Motor neuron (in vitro differentiated cells): ENCODE measurements at places on chromosomes 4 and X. TPM values are rescaled to one million over a fixed set of nuclear protein-coding genes. Genes with fewer than 3 reads are reported as not detected.

- ATAC-seq = peak; percentile 68
Observed at GRCh38 chr4:42560467-42560861, 96.4 kb downstream of the ATP8A1 start.

The GJB1 gene
- not detected in 2 replicates for total RNA-seq

The PTTG2 gene
- not detected in 2 replicates for total RNA-seq

The ARHGAP10 gene
- total RNA-seq = 14.7 and 16.5 TPM in 2 replicates

The SMPX gene
- not detected in 2 replicates for total RNA-seq

The PABPC1L2A gene
- 1.6 and 1.8 TPM in 2 replicates for total RNA-seq

DNA sequence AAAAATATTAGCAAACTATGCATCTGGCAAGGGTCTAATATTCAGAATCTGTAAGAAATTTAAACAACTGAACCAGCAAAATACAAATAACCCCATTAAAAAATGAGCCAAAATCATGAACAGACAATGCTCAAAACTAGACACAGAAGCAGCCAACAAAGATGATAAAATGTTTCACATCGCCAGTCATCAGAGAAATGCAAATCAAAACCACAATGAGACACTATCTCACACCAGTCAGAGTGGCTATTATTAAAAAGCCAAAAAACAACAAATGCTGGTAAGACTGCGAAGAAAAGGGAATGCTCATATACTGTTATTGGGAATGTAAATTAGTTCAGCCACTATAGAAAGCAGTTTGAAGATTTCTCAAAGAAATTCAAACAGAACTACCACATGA is 201.3 kb upstream of the CPEB2 start:
- ATAC-seq = no peak

DNA sequence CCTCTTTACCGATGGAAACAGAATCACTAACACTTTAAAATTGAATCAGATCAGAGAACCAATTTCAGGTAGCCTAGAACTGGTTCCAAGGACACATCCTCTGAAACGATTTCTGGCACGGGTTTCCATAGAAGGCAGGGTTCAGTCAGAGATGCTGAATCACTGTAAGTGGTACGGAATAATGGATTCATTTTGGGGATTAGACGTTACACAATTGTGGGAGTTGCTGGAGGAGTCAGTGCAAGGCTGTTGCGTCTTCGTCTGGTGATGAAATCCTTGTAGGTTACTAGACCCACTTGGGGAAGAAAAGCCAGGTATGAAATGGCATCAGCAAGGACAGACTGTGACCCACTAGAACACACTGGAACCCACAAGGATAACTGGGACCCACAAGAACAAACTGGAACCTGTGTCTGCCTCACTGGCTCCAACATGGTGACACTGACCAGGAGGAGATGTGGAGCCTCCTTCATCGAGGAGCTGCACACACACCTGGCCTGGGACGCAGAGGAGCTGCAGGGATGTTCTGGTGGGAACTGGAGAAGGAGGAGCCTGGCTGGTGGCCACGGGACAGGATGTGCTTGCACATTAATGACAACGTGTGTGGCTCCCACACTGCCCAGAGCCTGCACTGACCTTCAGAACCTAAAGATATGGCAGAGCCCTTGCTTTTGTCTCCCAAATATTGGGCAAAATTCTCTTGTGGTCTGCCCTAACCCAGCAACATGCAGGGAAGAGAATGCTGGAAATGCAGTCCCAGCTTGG is 105.1 kb downstream of the TRAPPC11 start:
- no peak for ATAC-seq

DNA sequence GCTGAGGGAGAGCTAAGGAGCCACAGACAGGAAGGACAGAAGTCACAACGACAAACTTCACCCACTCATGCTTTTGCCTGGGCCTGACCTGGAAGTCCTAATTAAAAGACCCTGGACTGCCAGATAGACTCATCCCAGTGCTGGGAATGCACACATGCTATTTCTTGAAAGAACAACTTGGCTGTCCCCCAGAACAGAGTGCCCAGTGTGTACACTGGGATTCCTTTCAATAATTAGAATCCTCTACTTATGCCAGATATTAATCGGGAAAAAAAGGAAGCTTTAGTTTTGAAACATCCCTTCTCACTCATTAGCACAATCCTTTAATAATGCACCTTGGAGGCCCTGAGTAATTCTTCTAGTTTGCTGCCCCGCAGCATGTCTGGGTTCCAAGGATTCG is 3.4 kb downstream of the HOPX start:
- no peak for ATAC-seq

The AKAP4 gene
- 0.04 and 0.27 TPM in 2 replicates for total RNA-seq

DNA sequence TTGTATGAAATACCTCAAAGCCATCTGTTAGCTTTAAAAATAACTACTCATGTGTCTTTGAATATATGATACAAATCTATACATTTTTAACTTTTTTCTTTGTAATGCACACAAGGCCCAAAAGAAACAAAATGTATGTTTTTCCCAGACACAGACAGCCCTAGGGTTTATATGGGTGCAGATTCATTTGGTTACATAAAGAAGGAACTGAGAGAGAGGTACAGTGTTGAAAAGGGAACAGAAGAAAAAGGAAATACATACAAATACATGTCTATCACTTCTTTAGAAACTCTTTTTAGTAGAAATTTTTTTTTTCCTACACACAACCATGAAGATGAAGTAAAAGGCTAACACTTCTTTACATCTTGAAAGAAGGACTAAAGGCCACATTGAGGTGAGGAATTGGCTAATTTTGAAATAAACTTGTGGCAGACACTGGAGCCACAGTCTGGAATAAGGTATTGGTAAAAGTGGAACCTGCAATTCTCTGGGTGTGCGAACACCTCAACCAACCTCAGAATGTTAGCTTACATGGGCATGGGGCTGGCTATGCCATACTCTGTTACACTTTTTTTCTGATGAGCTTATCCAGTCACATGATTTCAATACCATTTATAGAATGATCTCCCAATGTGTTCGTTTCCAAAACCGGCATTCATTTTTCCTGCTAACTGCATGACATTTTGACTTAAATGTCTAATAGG is 67.9 kb downstream of the FAM47C start:
- ATAC-seq = no peak

The KLKB1 gene
- total RNA-seq = 0.24 TPM in 1 of 2 replicates, not detected in the other

DNA sequence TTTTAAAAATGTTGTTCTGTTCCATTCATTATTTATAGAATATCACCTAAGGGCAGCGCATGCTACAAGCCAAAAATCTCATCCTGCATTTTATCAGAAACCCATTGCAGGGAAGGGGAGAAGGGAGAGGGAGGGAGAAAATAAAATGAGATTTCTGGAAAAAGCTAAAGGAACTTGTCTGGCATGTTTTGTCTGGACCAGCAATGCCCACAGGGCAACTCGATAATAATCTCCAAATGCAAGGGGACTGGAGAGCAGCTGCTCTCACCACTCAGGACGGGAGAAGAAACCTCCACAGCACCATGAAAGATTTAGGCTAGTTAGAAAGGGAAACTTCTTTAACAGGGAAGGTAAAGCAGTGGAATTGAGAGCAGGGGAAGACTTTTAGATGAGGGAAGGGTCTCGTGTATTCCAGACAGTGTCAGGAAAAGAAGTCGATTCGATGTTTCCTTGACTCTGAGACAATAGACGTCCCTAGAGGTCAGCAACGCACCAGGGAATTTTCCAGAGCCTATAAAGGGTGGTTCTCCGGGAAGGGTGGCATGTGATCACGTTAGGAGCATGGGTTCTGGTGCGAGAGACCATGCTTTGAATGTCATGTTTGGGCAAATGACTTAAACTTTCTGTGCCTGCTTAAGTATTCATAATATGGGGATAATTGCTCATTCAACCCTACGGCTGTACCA is 132.2 kb upstream of the NDP start:
- ATAC-seq = no peak

The PF4V1 gene
- not detected in 2 replicates for total RNA-seq

The TSPYL2 gene
- total RNA-seq = 29.4 and 29.9 TPM in 2 replicates

DNA sequence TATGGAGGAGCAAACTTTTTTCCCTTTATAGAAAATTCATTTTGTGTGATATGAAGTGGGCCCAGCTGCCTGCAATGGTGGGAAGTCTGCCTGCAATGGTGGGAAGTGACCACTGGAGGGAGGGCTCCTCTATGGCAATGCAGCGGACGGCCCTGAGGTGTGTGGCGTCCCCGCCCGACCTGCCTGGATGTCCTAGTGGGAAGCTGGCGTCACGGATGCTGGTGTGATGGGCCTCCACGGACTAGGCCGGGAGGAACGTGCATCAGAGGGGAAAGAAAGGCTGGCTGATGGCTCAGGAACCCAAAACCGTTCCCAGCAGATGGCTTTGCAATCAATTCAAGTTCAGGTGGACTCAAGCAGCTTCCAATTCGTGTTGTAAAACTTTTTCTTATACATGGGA is 177.9 kb downstream of the AFAP1 start:
- peak; percentile 88 for ATAC-seq

The ZFP42 gene
- total RNA-seq = 0.18 TPM in 1 of 2 replicates, not detected in the other

- ATAC-seq = peak; percentile 79
Observed at GRCh38 chr4:99808260-99808857, 8.3 kb upstream of the DAPP1 start.

The TCEANC gene
- total RNA-seq = 4.9 TPM in 2 replicates

DNA sequence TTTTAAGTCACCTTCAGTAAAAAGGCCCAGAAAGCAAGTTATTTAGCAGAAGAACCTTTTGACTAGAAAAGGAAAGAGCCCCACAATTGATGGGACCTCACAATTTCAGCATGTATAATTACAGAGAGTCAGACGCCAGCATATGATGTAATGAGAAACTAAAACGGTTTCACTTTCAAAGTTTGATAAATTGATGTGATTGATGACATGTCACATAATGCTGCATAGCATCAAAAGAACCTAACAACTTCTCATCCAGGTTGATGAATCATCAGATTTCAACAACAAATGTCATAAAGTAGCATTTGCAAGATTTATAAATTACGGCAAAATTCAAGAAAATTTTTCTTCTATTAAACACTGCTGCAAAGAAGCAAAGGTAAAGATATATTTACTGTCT is 3.9 kb upstream of the GAR1 start:
- ATAC-seq = no peak
